ENCODE measurements at places on chromosomes 11 and 22.
A peak's percentile ranks its signal among the peaks of the same experiment; 100 is the strongest.

DNA sequence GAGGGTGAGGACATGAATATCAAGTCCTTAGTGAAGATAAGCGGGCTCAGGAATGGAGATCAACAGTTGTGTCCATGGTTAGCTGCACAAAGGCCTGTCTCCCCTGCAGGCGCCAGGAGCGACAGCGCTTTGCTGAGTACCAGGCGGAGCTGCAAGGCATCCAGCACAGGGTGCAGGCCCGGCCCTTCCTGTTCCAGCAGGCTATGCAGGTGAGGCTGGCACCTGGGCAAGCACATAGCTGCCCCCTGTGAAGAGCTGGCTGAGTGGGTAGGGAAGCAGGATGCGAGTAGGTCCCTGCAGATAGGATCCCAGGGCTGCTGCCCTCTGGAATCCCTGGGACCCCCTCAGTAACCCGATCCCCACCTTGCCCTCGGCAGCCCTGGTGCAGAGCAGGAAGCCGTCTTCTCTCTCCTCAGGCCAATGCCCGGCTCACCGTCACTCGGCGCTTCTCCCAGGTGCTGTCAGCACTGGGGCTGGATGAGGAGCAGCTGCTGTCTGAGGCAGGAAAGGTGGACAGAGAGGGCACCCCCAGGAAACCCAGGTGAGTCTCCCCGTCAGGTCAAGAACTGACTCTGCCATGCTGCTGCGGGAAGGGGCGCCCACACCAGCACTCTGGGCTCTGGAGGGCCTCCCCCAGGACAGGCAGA is 2.6 kb upstream of the SART1 start:
- no peak for DNase-seq

DNA sequence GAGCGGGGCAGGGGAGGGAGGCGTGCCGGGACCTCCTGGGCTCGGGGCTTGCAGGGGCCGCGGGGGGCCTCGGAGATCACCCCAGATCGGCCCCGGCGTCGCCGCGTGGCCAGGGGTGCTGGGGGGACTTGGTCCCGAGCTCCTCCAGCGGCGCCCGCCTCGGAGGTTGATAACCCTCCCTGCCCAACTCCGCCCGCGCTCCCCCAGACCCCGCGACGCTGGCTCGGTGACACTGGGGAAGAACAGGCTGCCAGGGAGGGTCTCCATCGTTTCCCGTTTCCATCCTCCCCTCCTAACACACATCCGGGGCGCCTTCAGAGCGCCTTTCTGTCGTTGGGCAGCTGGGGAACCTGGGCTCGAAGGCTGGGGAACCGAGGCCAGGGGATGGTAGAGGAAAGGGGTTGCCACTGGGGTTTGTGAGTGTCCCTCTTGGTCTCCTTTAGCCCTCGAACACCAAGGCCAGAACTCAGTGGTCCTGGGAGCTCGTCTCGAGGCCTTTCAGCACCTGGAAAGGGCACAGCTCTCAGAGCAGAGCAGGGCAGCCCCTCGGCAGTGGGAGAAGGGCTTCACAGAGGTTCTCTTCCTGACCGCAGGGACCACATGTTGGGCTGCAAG is 431 bp downstream of the SLC37A2 start:
- no peak for DNase-seq

- DNase-seq: no peak
Measured at GRCh38 chr11:72528121-72528520, 93.8 kb upstream of the CLPB start.

DNA sequence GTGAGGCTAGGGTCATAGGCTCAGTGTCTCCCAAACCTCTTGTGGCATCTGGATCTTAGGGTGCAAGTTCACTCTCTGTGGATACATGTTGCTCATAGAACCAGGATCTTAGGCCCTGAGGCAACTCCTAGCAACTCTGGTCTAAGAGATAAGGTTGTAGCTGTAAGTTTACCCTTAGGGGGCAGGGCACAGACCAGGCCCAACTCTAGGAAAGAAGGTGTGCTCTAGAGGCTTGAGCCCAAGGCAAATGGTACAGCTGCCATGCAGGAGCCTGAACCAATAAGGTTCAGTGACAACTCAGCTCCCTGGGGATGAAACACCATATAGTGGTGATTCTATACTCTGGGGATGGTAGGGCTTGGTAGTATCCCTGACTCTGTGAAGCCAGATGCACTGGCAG is 17.8 kb downstream of the CALCB start:
- no peak for DNase-seq

- DNase-seq: peak; percentile 97
Measured at GRCh38 chr11:121655537-121656327, 203.0 kb upstream of the SORL1-AS1 start.

DNA sequence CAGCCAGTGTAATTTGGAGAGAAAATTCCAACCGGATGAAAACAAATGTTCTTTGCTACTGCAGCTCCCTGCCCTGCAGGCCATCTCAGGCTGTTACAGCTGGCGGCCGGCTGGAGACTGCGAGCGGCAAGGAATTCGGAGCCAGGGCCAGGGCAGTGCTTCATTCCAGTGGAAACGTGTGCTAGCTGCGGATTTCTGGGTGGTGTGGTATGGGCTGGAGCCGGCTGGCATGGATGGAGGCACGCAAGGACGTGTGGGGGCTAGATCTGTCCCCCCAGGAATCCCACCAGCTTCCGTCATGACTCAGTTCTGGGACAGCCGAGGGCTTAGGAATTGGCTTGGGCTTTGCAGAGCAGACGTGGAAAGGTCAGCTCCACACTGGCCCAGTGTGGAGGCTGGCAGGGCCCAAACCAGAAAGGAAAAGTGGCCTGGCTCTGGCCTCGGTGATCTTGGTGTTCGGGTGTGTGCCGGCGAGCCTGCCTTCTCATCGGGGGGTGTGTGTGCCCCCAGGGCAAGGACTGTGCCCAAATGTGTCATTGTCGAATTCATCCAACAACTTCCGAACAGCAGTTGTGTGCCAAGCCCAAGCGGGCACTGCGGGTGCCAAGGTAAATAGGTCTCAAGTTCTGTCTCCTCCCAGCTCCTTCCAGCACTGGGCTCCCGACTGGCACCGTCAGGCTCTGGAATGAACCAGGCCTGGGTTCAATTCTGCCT is 48.1 kb upstream of the SHISAL1 start:
- DNase-seq: peak; percentile 45

DNA sequence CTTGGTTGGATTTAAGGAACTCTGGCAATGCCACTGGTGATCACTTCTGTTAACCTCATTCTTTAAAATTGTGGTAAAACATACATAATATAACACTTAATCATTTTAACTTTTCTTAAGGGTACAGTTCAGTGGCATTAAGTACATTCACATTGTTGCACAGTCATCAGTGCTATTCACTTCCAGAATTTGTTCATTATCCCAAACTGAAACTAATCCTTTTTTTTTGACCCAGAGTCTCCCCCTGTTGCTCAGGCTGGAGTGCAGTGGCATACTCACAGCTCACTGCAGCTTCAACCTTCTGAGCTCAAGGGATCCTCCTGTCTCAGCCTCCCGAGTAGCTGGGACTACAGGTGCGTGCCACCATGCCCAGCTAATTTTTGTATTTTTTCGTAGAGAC is 10.6 kb downstream of the ELF5 start:
- no peak for DNase-seq

- no peak for DNase-seq
Measured at GRCh38 chr11:60810151-60810550, 25.0 kb downstream of the MS4A10 start.

DNA sequence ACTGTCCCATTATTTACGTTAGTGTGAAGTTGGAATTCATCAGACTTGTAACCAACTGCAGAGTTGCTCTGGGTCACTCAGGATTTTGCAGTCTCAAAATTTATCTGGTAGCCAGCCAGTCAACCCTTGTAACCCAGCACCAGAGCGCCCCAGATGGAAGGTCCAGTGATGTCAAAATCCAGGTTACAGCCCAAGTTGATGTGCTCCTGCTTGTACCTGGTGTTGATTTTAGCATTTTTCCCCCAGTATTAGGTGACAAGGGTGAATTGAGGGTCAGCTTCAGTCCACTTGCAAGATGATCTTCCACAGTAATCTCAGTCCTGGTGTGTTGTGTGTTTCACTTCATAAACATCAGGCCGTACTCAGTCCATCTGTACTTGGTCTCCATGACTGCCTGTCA is 7.5 kb downstream of the TIMM10B start:
- no peak for DNase-seq

GRCh38 chr22:35477911-35478582 is 62.6 kb upstream of the RASD2 start:
- DNase-seq: peak; percentile 61

DNA sequence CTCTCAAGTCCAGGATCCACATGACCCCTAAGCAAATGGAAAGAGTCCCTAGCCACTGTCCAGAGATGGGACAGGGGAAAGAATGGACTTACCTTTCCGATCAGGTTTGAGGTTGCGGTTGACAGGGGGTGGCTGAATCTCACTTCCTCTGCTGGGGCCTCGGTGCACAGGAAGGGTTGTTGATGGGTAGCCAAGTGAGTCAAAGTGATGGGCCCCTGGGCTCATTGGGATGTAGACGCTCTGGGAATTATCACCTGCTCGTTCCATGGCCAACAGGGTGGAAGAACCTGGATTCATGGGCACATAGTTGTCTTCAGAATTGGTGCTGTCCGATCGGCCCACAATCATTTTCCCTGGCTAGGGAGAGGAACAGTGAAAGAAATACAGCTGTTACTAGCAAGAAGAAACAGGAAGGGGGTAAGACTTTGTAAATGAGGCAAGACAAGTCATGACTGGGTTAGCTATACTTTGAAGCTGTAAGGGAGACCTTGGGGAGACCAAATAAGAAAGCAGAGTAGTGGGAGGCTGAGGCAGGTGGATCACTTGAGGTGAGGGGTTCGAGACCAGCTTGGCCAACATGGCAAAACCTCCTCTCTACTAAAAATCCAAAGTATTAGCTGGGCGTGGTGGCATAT is 34.7 kb downstream of the USP35 start:
- no peak for DNase-seq
